Bone marrow (tissue), 2 donors: ENCODE measurements at places on chromosomes 7 and 10.

GRCh38 chr7:133391206-133391605 lies 138.3 kb downstream of the EXOC4 start:
- no peak for DNase-seq

GRCh38 chr10:108638225-108638624 lies 1285.1 kb downstream of the XPNPEP1 start:
- no peak for DNase-seq

DNA sequence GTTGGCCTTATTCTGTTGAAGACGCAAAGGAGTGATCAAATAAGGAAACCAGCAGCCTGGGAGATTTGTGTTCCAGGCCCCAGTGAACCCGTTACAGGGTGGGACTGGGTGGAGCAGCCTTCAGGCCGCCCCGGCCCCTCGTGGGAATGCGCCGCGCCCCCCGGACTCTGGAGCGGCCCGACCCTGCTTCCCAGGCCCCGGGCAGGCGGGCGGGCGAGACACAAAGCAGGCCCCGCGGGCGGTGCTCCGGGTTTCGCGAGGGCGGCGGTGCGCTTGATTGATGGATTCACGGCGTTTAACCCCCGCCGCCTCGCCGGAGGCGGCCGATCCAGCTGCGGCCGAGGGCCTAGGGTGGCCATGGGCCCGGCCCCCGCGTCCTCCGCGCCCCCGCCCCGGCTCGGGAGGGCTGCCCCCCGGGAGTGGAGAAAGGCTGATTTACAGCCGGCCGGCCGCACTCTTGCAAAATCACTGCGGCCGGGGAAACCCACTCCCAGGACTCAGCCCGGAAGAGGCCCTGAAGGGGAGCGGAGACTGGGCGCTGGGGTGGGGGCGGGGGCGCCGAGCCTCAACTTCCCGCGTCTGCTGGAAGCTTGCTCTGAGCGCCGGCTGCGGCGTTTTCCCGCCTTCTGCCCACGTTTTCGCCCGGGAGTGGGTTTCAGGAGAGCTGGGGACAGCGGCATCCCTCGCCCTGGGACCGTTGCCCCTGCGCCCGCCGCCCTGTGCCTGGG lies 299.6 kb upstream of the NFE2L3 start:
- DNase-seq: no peak

DNA sequence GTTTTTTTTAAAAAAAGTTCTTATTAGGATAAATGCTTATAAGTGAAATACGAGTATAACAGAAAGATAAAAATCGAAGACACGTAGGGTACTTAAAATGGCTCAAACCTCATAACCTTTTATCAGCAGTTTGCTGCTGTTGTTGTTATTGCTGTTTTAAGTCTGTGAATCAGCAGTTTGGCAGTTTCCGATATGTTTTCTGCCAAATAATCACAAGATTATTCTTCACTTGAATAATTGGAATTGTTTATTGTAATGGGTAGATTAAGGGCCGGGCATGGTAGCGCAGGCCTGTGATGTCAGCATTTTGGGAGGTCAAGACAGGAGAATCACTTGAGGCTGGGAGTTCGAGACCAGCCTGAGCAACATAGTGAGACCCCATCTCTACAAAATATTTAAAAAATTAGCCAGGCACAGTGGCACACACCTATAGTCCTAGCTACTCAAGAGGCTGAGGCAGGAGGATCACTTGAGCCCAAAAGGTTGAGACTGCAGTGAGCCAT lies 177.6 kb downstream of the VTI1A start:
- DNase-seq: no peak

- DNase-seq: no peak
Observed at GRCh38 chr10:34830217-34830822, 15.2 kb upstream of the PARD3 start.

DNA sequence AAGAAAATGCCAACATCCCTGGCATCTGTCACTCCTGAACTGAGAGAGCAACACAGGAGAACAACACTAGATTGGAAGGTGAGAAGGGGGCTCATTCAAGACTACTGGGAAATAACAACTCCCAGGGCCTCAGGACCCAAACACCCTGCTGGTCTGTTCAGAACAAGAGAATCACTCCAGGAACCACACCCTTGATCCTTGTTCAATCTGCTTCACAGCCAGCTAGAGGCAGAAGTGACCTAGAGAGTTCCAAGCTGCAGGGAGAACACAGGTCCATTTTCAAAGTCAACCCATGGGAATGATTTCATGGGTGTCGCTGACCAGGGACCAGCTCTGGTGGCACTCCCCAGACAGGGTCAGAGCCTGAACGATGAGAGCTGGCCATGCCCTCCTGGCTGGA lies 42.3 kb downstream of the LRRC20 start:
- no peak for DNase-seq

- no peak for DNase-seq
Observed at GRCh38 chr10:28722065-28722803, 44.9 kb downstream of the BAMBI start.

- no peak for DNase-seq
Observed at GRCh38 chr10:79424221-79425073, 21.0 kb downstream of the ZCCHC24 start.

- no peak for DNase-seq
Observed at GRCh38 chr7:12898004-12898403, 210.6 kb downstream of the ARL4A start.

DNA sequence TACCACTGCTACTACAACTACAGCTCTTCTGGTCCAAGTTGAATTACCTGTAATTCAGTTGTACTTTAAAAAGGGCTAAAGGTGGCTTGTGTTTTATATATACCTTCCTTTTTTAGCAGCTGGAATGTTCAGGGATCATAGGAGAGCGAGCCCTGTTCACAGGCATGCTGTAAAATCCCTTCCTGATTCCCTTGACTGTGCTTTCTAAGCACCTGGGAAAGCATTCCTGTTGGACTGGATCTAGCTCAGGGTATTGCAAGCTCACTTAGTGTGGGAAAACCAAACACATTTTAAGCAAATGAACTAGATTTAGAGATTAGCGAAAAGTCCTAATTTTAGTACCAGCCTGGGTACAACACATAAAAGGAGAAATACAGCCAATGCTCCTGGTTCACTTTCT lies 31.5 kb downstream of the BPGM start:
- no peak for DNase-seq
